ENCODE measurements at places on chromosomes 12 and 14. TPM values are rescaled to one million over a fixed set of nuclear protein-coding genes. Genes with fewer than 3 reads are reported as not detected.

GYS2 gene
- total RNA-seq: not detected

ENDOU gene
- total RNA-seq: 1.6 TPM

MDM1 gene
- total RNA-seq: 27.1 TPM

ITGA5 gene
- 8.1 TPM for total RNA-seq

HOXC9 gene
- not detected for total RNA-seq

TAS2R8 gene
- total RNA-seq: 1.5 TPM

DNAJC22 gene
- total RNA-seq: 3.5 TPM

LIN7A gene
- total RNA-seq: 26.4 TPM

TBX3 gene
- 1.7 TPM for total RNA-seq

NKX2-1 gene
- 0.53 TPM for total RNA-seq

CNTN1 gene
- total RNA-seq: 195 TPM

FGF23 gene
- not detected for total RNA-seq

KRT78 gene
- not detected for total RNA-seq

LRP1-AS gene
- total RNA-seq: not detected

INHBC gene
- total RNA-seq: not detected

CCDC196 gene
- not detected for total RNA-seq

DIO2 gene
- total RNA-seq: 43.8 TPM

FGF6 gene
- total RNA-seq: not detected

LDHB gene
- total RNA-seq: 556 TPM

OTOGL gene
- total RNA-seq: 13.4 TPM

BMP4 gene
- total RNA-seq: 8.0 TPM

SUPT16H gene
- 54.2 TPM for total RNA-seq

FLVCR2 gene
- 17.7 TPM for total RNA-seq

HNF1A gene
- total RNA-seq: not detected

MYF6 gene
- not detected for total RNA-seq

TEX52 gene
- total RNA-seq: not detected

PLEKHG3 gene
- 79.4 TPM for total RNA-seq
